Tibial artery (tissue), 4 donors: ENCODE measurements at places on chromosomes 2 and 18.

DNA sequence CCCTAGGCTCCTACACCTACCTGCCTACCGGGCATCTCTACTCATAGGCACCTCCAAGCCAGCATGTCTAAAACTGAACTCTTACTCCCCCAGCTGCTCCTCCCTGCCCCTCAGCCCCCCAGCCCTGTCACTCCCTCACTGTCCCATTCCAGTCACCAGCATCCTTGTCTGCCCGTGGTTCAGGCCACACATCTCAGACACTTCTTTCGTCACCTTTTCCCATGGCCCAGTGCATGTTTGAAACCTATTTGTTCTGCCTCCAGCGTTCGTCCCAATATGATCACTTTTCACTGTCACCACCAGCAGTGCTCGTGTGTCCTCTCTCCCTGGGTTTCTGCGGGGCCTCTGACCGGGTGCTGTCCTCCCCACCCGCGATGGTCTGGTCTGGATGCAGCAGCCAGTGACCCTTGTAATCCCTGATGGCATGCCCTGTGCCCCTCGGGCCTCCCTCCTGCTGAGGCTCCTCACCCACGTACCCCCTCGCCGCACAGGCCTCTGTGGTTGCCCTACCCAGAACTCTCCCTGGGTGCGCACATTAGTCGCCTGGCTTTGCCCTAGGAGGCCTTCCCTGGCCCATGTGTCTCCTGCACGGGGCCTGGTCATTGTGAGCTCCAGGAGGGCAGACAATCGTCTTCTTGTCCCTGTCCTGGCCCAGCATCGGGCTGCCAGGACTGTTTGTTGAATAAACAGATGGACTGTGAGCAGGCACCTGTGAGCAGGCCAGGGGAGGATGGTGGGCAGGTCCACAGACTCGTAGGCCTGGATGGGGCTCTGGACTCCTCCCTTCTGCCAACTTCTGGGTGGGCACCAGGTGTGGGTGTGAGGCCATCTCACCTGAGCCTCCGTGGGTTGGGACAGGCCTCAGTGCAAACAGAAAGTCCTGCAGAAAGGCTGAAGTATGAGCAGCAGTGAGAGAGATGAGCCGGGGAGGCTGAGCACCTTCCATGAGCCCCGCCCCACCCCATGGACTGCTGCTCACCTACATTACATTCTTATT, 15.5 kb downstream of the LDLRAD4 start:
- DNase-seq = peak; percentile 54

GRCh38 chr18:48742706-48743475, 204.1 kb downstream of the CTIF start:
- peak; percentile 93 for DNase-seq

DNA sequence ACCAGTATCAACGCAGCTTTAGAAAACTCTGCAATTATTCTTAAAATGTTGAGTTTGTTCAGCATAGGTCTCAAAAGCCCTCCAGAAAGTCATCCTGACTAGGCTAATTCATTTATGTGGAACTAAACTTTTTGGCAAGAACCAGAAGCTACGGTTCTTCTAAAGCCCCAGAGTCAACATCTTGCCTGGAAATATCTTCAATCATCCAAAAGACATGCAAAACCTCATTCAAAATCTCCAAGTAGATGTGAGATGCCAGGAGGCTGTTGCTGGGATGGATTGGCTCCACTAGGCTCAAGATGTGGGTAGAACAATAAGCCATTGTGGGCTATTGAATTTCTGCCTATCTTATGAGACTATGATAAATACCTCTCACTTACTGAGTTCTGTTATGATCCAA, 2.1 kb upstream of the SCG2 start:
- DNase-seq = no peak

DNA sequence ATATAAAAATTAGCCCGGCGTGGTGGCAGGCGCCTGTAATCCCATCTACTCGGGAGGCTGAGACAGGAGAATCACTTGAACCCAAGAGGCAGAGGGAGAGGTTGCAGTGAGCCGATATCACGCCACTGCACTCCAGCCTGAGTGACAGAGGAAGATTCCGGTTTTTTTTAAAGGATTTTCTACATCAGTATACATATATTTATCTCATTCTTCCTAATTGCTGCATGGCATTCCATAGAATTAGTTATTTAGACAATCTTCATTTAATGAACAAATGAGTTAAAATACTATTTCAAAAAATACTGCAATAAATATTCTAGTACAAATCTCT, 2.0 kb downstream of the GTF3C2 start:
- DNase-seq = no peak

- peak; percentile 77 for DNase-seq
Observed at GRCh38 chr2:170815746-170816503, 762 bp upstream of the GAD1 start.

GRCh38 chr2:151809073-151809383, 19.2 kb downstream of the ARL5A start:
- no peak for DNase-seq

DNA sequence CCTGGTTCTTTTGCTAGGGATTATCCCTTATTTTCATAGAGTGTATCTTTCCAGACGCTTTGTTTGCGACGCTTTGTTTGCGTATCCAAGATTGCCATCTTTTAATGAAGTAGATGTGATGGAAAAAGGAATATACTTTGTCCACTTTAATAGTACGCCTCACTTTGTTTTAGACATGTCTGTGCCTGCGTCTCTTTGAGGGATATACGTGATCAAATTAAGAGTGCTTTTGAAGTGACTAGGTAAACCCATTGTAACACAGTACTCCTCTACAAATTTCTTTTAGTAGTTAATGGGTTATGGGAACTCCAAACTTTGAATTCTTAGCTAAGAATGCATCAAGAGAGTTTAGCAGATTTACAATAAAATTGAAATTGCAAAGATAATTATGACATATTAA, 27.9 kb downstream of the ACSL3 start:
- DNase-seq = no peak

- DNase-seq = no peak
Observed at GRCh38 chr2:29663268-29663667, 258.1 kb downstream of the ALK start.

DNA sequence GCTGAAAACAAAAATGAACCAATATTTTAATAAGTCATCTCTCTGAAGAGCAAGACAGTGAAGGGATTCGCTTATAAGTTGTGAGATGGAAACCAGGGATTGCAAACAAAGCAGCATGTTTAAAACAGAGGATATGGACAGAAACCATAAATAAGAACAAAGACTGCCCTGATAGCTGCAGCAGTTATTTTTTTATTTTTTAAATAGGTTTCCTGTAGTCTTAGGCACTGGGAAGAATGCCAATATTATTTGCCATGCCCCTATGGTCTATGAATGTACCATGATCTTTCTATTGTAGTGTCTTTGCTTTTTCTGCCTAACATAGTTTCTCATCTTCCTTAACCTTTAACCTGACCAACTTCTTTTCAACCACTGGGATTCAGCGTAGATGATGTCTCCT, 1334.0 kb upstream of the NRXN1 start:
- DNase-seq = no peak

DNA sequence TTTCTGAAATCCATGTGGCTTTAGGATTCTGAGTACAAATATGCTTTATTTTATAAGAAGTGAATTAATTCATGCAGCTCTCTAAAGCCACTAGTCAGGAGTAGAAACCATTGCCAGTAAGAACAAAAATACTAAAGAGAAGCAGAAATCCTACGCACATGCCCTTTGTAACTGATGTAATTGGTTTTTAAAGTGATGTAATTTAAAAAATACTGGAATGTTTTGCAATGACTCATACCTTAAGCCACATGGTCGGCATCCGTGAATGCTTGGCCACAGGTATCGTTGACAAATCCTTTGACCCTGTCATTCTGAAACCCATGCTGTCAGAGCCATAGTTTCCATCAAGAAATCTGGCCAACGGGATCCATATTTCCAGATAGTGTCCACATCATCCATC, 213.3 kb downstream of the ACKR3 start:
- DNase-seq = no peak

- DNase-seq = no peak
Observed at GRCh38 chr2:28951910-28952835, 28.9 kb upstream of the TOGARAM2 start.
